Muscle of arm (tissue), 14 donors: ENCODE measurements at places on chromosomes 16 and 17. TPM values are rescaled to one million over a fixed set of nuclear protein-coding genes. Genes with fewer than 3 reads are reported as not detected.

Gene KRT28
- polyA plus RNA-seq, result not detected

Gene DBNDD1
- 7.0 TPM for polyA plus RNA-seq

Gene DPH1
- not detected for polyA plus RNA-seq

Gene C16orf46
- polyA plus RNA-seq, result 0.38 TPM

Gene PDILT
- polyA plus RNA-seq, result not detected

Gene PMFBP1
- 5.0 TPM for polyA plus RNA-seq

DNA sequence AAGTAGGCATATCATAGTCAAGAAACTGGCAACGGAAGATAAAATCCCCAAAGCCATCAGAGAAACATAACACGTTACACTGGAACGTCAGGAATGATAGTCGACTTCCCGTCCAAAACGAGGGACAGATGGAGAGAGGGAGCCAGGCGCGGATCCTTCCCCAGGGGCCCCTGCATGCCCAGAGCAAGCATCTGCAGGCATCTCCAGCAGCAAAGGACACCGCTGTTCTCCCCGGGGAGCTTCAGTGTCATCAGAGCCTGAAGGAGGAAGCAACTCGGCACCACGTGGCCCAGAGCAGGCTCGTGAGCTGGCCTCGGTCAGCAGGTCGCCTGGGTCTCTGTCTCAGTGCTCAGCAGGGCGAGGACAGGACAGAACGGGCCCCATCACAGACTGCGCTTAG is 50.1 kb downstream of the LMF1 start:
- peak; percentile 51 for DNase-seq

- no peak for DNase-seq
These were observed at the start of gene CHAD for GRCh38 chr17:50468304-50469207. Gene CHAD, minus strand, starts transcription at chr17:50468880. Its CDS starts 67 bp downstream, at chr17:50468813.

DNA sequence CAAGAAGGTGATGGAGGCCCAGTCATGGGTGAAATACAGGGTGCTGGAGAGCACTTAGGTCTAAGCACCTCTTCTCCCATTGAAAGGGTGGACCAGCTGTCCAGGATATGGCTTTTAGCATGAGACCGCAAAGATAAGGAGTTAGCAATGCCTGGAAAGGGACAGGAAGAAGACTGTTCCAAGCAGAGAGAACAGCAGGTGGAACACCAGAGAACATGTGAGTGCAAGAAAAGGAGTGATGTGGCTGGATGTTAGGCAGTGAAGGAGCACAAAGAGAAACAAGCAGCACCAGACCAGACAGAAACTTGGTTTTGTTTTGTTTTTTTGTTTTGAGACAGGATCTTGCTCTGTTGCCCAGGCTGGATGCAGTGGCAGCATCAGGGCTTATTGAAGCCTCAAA is 45.4 kb upstream of the CCL1 start:
- no peak for DNase-seq

DNA sequence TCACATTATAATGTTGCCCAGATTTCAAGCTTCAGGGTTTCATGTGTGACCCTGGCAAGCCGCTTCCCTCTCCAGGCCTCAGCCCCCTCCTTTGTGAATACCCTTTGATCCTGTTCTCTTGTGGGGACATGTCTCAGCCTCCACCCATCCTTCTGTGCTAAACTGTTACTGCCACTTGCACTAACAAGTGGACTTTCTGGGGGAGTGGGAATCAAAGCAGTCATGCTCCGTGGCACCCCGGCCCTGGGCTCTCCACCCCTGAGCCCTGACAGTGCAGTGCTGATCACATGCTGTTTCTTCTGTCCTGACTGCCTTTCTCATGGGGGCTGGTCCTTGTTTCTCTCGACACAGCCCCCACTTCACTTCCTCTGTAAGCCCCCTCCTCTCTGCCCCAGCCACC is 9.7 kb upstream of the DCAF7 start:
- no peak for DNase-seq

DNA sequence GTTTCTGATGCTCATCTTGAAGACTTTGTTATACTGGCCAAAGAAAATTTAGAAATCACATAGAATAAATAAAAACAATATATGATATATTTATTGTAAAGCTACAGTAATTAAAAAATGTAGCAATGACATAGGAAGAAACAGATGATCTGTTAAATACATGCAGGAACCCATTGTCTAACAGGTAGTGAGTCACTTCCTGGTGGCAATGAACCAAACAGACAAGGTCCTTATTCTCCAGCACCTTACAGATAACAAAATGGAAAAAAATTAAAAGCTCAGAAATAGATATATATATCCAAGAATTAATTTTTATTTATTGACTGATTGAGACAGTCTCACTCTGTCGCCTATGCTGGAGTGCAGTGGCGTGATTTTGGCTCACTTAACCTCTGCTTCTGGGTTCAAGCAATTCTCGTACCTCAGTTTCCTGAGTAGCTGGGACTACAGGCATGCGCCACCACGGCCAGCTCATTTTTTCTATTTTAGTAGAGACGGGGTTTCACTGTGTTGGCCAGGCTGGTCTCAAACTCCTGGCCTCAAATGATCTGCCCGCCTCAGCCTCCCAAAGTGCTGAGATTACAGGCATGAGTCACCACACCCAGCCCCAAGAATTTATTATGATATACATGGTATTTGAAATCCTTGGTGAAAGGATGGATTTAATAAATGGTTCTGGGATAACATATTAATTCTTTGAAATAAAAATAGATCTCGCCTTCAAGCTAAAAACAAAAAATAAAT is 7.5 kb downstream of the NETO2 start:
- DNase-seq, result no peak

DNA sequence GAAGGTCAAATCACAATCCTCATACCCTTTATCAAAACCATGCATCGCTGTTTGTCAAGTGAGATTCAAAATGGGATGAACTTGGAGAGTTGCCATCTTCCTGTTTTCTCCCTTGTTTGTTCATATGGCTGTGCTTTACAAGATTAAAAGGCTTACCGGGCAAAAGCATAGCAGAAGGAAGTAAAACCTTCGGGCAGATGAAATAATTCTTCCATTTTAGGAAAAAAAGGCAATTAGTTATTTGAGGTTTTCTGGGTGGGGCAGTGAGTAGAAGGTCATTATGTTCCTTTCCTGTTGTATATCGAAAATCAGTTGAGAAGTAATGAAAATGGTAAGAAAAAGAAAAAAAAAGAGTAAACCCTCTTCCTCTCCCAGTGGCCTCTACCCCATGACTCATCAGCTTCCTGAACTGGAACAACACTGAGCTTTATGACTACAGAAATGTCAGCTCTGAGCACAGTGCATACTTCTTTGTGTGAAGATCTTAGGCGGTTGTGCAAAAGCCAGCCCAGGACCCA is 369.2 kb downstream of the CDH13 start:
- DNase-seq, result no peak

DNA sequence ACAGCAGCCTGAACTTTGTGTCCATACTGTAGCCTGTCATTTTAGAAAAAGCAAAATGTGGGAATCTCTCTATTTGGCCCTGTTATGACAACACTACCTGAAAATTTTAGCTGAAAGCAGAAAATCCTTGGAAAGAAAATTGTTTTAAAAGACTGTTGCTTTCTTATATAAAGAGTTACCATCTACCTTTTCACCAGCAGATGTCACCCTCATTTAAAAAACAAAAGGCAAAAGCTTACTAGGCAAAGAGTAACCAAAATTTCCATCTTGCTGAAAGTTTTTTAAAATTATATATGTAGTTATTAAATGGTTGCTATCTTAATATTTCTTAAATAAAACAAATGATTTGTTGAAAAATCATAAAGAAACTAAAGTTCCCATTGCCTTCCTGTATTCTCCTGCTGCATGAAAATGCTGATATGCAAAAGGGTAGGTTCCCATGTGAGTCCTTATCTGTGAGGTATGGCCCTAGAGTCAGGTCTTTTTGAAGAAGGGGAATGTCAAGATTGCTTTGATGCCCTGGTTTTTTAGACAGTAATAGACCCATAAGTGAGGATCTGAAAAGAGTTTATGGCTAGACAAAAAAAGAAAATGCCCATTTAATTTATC is 61.0 kb downstream of the TNRC6C start:
- DNase-seq, result peak; percentile 38
